ENCODE measurements at places on chromosomes 5 and 9.
A peak's percentile ranks its signal among the peaks of the same experiment; 100 is the strongest.

- H3K36me3 ChIP-seq = no peaks in the 10 kb centered on the region
- H3K27me3 ChIP-seq = no peaks in the 10 kb centered on the region
- no peaks in the 10 kb centered on the region for H3K4me1 ChIP-seq
Measured at GRCh38 chr9:31372799-31373587, 1011.5 kb upstream of the ACO1 start.

- H3K36me3 ChIP-seq = peaks cover 42% of the 10 kb centered on the region
- H3K27me3 ChIP-seq = no peaks in the 10 kb centered on the region
- DNase-seq = no peak
- H3K4me3 ChIP-seq = no peak overlapping the region
Measured at GRCh38 chr9:98229090-98229395, 26.4 kb downstream of the TBC1D2 start.

DNA sequence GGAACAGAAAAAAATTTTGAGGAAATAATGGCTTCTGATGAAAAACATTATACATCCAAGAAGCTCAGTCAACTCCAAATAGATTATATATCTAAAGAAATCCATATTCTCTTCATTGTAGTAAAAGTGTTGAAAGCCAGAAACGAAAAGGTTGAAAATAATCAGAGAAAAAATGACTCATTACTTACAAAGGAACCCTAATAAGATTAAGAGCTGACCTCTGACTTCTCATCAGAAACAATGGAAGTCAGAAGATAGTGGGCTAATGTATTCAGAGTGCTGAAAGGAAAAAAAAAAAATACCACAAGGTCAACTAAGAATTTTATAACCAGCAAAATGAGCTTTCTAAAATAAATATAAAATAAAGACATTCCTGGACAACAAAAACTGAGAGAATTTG lies 60.0 kb downstream of the HSD17B4 start:
- no peak overlapping the region for H3K27ac ChIP-seq
- H3K27me3 ChIP-seq = no peaks in the 10 kb centered on the region
- peaks cover 55% of the 10 kb centered on the region for H3K36me3 ChIP-seq
- no peak for DNase-seq
- H3K4me3 ChIP-seq = no peak overlapping the region

DNA sequence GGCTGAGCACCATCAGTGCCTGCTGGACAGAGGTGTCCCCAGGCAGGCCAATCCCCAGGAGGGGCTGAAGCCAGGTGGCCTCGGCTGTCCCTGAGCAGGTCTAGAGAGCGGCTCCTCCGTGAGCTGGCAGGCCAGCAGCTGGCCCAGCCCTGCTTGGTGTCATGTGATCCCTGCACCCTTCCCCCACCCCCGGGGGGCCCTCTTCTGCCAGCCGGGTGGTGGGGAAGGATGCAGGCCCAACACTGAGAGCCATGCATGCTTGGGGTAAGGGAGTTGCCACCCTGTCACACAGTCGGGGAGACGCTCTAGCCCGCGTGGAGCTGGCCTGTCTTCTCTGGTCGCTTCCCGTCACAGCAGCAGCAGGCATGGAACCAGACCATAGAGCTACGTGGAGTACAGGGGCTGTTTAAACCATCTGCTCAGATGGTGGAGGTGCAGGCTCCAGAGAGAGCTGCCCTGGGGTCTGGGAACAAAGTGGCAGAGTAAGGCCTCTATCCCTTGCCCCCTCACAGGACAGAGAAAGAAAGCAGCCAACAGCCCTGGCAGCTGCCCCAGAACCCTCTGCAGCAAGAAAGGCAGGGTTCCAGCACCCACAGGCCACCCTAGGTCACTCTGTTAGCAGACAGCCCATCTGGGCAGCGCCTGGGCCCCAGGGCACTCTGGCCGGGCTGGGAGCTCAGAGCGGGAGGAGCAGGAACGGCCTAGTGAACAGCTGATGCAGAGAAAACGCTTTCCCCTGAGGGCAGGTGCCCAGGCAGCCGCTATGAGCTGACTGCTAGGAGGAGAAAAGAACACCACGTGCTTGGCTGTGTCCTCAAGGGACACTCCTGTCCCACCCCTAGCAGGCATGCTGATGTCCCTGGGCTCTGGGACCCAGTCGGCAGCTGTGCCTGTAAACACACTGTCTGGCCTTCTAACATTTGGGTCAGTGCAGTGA lies 6.8 kb downstream of the RALGDS start:
- H3K4me3 ChIP-seq = peak overlapping the region; percentile 78
- H3K27me3 ChIP-seq = peaks cover 12% of the 10 kb centered on the region
- DNase-seq = no peak
- peaks cover 4% of the 10 kb centered on the region for H3K36me3 ChIP-seq

- no peak overlapping the region for H3K4me3 ChIP-seq
- no peaks in the 10 kb centered on the region for H3K4me1 ChIP-seq
- H3K36me3 ChIP-seq = no peaks in the 10 kb centered on the region
- DNase-seq = no peak
Measured at GRCh38 chr9:98951967-98952366, 8.3 kb downstream of the COL15A1 start.

DNA sequence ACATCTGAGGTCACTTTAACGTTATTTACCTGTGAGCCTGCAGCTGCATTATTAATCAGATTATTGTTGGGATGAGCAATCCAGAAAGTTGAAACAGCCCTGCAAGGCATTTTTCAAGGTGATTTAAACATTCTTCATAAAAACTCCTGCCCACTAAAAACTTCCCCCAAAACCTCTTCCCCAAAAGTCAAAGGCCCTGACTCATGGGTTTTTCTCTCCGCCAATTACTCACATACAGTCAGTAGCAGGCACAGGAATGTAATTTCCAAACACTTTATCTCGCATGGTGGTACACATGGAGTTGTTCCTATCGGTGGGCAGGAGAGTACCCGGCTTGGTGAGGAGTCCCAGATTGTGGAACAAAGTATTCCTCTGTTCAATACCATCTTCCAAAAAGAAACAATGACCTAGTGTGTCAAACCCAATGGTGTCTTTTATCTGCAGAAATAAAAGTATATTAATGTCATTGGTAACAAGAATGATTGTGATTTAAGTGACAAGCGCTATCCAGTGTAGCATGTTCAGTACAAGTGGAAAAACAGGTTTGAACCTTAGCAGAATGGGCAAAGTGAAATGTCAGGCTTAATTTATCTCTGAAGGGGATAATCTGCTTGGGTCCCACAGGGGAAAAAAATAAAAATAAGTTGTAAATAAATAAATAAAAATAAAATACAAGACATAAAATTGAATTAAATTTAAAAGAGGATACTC lies 38.3 kb downstream of the CEMIP2 start:
- H3K4me3 ChIP-seq = no peak overlapping the region
- peaks cover 47% of the 10 kb centered on the region for H3K36me3 ChIP-seq
- H3K27me3 ChIP-seq = peaks cover 13% of the 10 kb centered on the region
- H3K4me1 ChIP-seq = peaks cover 2% of the 10 kb centered on the region

DNA sequence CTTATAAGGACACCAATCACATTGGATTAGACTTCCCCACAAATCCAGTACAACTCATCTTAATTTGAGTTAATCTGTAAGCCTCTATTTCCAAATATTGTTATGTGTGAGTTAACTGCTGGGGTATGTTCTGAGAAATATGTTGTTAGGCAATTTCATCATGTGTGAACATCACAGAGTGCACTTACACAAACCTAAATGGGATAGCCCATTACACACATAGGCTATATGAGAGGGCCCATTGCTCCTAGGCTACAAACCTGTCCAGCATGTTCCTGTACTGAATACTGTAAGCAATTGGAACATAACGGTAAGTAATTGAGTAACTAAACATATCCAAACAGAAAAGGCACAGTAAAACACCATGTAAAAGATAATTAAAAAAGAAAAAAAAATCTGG lies 19.1 kb upstream of the ARSI start:
- DNase-seq = no peak
- H3K36me3 ChIP-seq = no peaks in the 10 kb centered on the region
- no peaks in the 10 kb centered on the region for H3K27me3 ChIP-seq

- no peak overlapping the region for H3K27ac ChIP-seq
- no peaks in the 10 kb centered on the region for H3K27me3 ChIP-seq
- no peaks in the 10 kb centered on the region for H3K4me1 ChIP-seq
- no peak for DNase-seq
Measured at GRCh38 chr9:20189871-20190270, 401.0 kb upstream of the SLC24A2 start.

- H3K4me3 ChIP-seq = peak within 1 kb of the TSS; percentile 82
- H3K4me1 ChIP-seq = peaks cover 6% of the 10 kb centered on the region
- H3K27ac ChIP-seq = peak within 1 kb of the TSS; percentile 64
Measured at GRCh38 chr9:133478851-133479711, at the start of gene SLC2A6. TSS of gene SLC2A6 (minus strand) at chr9:133479099. CDS start at chr9:133479059, 40 bp downstream.

- no peak overlapping the region for H3K4me3 ChIP-seq
- no peak for DNase-seq
- peaks cover 52% of the 10 kb centered on the region for H3K4me1 ChIP-seq
- no peak overlapping the region for H3K27ac ChIP-seq
Measured at GRCh38 chr9:77953590-77953989, 78.0 kb downstream of the GNAQ start.

DNA sequence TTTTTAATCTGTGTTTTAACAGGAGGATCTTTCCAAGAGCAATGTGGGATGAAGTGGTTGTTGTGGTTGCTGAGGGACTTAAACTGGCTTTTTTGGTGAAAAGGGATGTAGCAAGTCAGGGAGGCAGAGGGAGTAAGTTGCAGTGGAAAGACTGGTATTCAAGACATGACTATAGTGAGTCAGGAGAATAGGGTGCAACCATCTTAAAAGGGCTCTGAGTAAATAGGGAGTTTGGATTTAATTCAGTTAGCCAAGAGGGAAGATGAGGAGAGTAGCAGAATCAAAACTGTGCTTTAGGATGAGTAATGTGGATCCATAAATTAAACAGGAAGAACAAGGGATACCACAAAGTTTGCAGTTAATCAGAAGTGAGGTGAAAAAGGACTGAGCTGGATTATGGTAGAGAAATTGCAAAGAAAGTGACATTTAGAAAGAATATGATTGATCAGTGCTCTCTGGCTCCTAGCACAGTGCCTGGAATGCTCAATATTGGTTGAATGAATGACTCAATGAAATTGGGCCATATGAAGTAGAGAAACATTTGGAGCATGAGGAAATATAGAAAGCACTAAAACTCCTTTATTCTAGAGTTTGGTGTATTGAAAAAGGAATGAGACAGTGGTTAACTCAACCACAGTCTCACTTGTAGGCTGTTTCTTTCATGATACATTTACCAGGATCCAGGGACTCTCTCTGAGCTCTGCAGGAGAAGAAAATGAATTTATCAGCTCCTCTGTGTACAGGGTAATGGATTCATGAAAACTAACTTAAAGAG lies 5.1 kb downstream of the POLR3G start:
- no peak overlapping the region for H3K27ac ChIP-seq
- no peak overlapping the region for H3K4me3 ChIP-seq

- H3K4me1 ChIP-seq = peaks cover 6% of the 10 kb centered on the region
- no peak overlapping the region for H3K27ac ChIP-seq
- no peak overlapping the region for H3K4me3 ChIP-seq
- no peak for DNase-seq
Measured at GRCh38 chr5:160064417-160064810, 54.8 kb downstream of the PWWP2A start.

DNA sequence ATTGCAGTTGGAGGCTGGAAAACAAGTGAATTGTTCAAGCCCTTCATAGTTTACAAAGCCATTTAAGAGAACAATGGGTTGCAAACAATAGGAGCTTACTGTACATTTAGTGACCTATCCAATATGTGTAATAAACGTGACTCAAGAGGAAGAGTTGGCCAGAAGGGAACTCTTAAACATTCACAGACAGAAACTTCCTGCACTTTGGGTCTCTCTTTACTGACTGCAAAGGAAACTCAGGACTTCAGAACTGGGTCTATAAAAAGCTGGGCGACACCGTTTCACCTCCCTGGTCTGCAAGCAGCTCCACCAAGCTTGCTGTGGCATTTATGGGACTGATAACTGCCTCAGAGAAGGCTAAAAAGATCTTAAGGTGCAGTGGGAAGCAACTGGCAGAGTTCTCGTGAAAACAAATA lies 48.7 kb upstream of the SPATA31D4 start:
- no peaks in the 10 kb centered on the region for H3K36me3 ChIP-seq
- no peaks in the 10 kb centered on the region for H3K4me1 ChIP-seq
- no peak overlapping the region for H3K27ac ChIP-seq
- no peak for DNase-seq
- H3K4me3 ChIP-seq = no peak overlapping the region

DNA sequence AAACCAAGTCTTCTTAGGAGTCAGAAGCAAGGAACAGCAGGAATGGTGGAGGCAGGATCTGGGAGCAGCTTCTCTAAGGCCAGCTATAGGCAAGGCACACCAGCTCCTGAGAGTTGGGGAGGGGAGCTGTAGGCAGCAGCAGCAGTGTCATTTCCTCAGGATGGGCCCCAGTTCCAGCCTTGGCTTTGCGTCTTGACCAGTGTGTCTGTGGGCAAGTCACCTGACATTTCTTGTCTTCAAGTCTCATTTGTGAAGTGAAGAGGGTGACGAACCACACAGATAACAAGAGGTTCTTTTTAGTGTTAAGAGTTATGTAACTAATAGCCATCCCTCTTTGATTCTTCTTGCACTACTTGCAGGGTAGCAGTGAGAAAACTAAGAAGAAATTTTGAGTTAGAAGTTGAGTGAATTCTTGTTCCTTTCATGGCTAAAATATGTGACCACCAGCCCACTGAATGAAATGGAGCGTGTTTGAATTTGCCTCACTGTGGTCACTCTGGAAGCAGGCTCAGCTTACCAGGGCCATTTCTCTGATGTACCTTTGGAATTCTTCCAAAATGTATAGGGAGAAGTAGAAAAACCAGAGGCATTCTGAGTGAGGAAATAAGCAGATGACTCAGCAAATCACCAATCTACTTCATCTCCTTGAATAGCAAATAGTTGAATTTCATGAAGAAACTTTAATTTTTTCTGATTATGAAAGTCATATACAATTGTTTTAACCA lies 42.4 kb downstream of the RHOBTB3 start:
- H3K27me3 ChIP-seq = peaks cover 3% of the 10 kb centered on the region
- H3K4me1 ChIP-seq = peaks cover 20% of the 10 kb centered on the region
- DNase-seq = peak; percentile 74

DNA sequence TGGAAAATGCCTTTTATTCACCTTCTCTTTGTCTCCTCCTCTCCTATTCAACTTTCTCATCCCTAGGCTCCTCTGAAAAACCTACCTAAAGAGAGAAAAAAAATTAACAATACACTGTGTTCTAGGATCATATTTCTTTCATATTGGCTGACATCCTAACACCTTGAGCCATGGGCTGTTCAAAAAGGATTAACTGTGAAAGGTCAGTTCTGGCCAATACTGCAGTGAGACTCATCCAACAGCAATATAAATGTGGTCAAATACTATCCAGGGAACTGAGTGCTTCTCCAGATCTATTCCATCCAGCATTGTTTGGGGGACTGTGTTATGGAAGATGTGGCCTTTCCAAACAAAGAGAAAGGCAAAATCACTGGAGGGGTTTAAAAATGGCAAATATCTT lies 131.1 kb upstream of the MOCS2 start:
- no peaks in the 10 kb centered on the region for H3K27me3 ChIP-seq

- no peak overlapping the region for H3K27ac ChIP-seq
- H3K4me1 ChIP-seq = no peaks in the 10 kb centered on the region
- H3K27me3 ChIP-seq = no peaks in the 10 kb centered on the region
- H3K36me3 ChIP-seq = peaks cover 69% of the 10 kb centered on the region
- DNase-seq = no peak
Measured at GRCh38 chr5:170075696-170076095, 30.0 kb upstream of the FOXI1 start.

GRCh38 chr5:14438195-14438606 lies 143.4 kb upstream of the OTULINL start:
- H3K4me3 ChIP-seq = no peak overlapping the region
- no peaks in the 10 kb centered on the region for H3K27me3 ChIP-seq
- no peak for DNase-seq
- H3K4me1 ChIP-seq = no peaks in the 10 kb centered on the region
- H3K27ac ChIP-seq = no peak overlapping the region

All from immature natural killer cell (primary cell).